SK-N-MC (cell line): ENCODE measurements at places on chromosomes 12 and 14.
A peak's percentile ranks its signal among the peaks of the same experiment; 100 is the strongest.

DNA sequence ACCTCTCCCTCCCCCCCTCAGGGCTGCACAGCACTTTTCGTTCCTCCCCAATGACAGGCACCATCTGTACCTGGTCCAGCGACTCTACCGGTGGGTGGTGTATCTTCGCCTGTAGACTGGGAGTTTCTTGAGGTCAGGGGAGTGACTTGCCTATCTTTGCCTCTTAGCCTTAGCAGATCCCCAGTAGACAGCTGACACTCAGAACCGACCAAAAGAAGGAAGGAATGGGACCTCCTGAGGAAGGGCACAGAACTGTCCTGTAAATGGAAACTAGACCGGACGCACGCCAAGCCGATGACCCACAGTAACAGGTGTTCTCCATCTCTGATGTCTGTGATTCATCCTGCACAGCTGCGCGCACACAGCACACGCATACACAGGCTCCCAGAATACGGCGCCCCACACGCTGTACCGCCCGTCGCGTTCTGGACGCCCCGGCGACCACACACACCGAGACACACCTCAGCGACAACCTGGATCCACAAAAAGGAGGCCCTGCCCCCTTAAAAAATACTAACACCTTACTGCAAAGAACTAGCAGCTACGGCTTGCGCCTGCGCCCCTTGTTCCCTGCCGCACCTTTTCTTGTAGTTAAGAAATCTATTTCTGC, 673 bp upstream of the TTC9 start:
- no peak for DNase-seq

DNA sequence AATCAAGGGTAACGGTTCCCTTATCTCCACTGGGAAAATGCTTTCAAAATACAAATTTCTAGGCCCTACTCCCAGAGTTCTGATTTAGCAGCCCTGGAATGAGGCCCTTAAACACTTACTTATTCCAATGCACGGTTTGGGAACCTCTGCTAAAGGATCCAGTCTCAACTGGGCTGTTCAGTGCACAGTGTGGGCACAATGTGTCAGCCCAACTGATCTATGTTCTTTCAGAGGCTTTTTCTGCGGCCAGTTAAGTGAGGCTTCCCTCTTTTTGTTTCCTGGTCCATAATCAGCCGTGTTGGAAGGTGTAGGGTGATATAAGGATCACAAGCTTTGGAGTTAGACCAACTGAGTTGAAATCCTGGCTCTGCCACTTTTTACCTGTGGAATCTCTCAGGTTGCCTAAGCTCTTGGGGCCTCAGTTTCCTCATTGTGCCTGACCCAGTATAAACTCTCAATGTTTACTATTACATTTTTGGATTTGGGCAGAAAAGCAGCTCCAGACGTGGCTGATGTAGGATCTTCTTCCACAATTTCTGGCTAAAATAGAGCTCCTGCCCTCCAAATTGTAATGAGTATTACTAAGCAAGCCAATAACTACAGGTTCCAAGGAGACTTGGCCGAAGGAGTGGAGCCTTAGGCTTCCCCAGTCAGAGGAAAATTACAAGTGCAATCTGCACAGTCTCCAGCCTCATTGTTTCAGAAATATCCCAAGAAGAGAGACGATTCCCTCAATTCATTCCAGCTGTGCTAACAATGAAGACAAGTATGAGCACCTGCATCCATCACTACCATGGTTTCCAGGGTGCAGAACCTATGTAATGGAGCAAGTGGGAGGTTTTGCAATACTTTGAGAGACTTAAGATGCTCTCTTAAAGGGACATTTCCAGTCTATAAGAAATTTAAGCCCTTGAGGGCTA, 2.3 kb upstream of the ANGEL1 start:
- no peak for DNase-seq

- no peak for DNase-seq
Observed at GRCh38 chr12:68844788-68845695, 37.1 kb downstream of the MDM2 start.

GRCh38 chr12:724194-724855, 28.1 kb upstream of the WNK1 start:
- DNase-seq, result no peak

- no peak for DNase-seq
Observed at GRCh38 chr12:9960590-9960989, 10.6 kb upstream of the CLEC12A start.

DNA sequence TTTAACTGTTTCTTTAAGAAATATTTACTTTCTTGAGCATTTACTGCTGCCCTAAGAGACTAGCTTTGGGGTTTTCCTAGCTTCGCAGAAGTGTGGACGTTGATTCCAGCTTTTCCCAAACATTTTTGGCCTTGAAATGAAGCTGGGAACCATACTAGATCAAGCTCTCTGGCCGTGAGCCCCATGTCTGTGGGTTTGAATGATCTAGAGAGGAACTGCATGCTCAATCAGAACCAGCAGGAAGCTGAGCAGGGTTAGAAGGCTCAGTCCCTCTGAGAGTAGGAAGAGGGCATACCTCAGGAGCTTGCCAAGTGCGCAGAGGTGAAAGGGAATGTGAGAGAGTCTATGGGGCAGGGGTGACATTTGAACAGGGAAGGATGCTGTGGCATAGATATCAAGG, 292.1 kb downstream of the CACNA1C start:
- no peak for DNase-seq

- DNase-seq, result no peak
Observed at GRCh38 chr14:51884086-51884927, 23.9 kb downstream of the GNG2 start.

GRCh38 chr14:50340963-50341362, 28.8 kb downstream of the DMAC2L start:
- no peak for DNase-seq

GRCh38 chr12:92049403-92049802, 96.2 kb downstream of the BTG1 start:
- no peak for DNase-seq

- DNase-seq, result no peak
Observed at GRCh38 chr14:68234101-68234905, 414.7 kb downstream of the RAD51B start.

DNA sequence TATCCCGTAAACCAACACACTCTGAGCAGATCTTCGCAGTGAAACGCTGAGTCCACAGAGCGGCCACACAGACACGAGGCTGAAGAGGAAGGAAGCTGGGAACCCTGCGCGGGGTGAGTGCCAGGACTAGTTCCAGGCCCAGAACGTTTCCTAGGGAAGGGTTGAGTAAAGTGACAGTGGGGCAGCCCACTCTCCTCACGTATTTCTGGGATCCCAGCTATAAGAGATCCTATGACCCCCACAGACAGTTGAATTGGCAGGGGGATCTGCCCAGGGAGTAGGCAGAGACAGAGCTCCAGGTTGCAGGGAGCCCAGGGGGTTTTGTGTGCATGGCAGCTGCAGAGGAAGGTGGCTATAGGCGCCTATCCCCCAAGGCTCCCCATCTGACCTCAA, 51.1 kb downstream of the GTF2A1 start:
- no peak for DNase-seq

GRCh38 chr12:113835896-113836295, 130.2 kb downstream of the RBM19 start:
- no peak for DNase-seq

GRCh38 chr14:33432407-33433023, 493.8 kb downstream of the NPAS3 start:
- peak; percentile 16 for DNase-seq

GRCh38 chr12:26112703-26113147, 12.1 kb downstream of the BHLHE41 start:
- no peak for DNase-seq

GRCh38 chr14:19851365-19851764, 23.6 kb upstream of the OR4K2 start:
- DNase-seq, result no peak

DNA sequence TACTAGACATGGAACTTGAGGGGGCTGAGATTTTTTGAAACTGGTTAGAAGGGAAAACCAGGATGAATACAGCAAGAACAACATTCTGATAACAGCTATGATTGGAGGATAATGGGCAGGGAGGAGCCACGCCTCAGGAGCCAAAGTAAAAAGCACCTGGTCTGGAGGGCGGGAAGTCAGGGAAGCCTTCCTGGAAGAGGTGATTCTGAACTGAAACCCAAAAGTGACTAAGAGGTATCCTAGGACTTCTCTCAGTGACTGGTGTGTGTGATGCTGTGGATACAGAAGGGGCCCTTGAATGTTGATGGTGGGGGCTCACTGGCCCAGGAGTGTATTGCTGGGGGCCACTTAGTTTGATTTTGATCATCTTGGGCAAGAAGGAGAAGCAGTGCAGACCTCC, 18.8 kb upstream of the GPR68 start:
- no peak for DNase-seq

GRCh38 chr12:71840231-71840847, 780 bp downstream of the TBC1D15 start:
- no peak for DNase-seq

DNA sequence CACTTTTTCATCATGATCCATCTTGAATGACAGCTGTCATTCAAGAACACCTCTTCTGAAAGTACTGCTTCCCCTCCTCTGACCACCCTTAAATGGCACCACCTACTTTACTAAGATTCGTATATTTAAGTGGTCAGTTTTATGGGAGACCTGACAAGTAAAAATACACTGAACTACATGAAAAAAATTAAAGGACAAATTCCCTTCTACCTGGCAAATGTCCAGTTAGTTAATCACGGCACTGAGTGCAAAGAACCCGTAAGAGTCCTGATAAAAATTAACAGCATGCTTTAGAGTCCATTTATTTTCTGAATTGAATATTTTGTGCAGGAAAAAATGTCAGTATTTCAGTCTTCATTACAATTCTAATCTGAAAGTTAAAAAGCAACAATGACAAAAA, 48.7 kb downstream of the SETD3 start:
- DNase-seq, result no peak

DNA sequence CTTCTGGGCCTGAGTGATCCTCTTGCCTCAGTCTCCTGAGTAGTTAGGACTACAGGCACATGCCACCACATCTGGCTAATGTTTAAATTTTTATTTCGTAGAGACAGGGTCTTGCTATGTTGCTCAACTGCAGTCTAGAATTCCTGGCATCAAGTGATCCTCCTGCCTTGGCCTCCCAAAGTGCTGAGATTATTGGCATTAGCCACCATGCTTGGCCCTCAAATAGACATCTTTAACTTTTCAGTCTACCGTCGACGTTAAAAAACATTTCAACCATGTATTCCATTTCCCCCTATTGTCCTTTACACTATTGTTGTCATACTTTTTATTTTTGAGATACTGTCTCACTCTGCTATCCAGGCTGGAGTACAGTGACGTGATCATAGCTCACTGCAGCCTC, 22.4 kb downstream of the ERH start:
- DNase-seq, result no peak

- no peak for DNase-seq
Observed at GRCh38 chr14:89598548-89599186, 181.6 kb upstream of the FOXN3 start.

DNA sequence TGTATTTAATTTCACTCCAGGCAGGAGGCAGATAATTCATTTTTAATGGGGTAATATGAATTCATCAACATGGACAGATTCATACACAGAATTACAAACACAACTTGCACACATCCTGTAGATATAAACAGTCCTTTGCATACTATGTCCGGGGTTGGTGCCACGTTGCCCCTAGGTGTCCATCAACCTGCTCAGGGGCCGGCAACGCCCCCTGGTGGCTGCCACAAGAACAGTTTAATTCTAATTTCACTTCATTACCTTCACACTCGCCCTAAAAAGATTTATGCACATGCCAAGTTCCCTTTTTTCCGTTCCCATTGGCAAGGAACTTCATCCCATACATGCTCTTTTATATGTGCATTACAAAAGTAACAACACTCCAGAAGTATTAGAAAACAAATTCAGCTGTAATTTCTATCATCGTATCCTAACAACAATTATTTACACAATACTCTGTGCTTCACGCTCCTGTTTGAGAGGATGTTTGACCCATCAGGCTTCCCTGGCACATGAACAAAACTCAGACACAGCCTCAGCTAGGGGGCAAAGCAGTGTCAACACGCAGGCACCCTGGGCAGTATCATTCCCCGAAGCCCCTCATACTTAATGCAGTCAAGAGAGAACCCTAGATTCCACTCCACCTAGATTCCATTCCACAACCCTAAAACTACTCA, 15.5 kb downstream of the MANSC1 start:
- DNase-seq, result no peak

DNA sequence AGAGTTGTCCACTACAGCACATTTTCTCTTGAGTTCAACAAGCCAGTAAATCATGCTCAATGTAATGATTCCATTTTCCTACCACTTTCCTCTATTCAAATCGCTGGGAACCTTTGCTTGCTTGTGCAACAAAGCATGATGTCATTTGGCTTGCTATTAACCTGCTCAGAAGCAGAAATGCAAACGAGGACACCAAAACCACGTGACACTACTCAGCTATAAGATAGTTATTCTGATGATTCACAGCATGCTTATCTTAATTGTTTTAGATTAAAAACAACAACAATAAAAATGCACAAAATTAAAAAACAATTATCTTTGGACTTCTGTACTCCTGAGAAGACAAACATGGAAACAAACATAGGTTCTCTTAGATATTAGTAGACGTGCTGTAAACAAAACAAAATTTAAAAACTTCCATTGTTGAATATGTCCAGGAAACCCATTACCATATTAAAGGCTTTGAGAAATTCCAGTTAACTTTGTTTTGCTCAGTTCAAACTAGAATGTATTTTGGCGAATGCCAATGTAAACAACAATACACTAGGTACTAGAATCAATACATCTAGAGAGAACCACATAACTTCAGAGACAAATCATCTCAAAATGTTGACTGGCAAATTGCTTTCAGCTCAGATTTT, 77.5 kb upstream of the KRAS start:
- DNase-seq, result no peak

DNA sequence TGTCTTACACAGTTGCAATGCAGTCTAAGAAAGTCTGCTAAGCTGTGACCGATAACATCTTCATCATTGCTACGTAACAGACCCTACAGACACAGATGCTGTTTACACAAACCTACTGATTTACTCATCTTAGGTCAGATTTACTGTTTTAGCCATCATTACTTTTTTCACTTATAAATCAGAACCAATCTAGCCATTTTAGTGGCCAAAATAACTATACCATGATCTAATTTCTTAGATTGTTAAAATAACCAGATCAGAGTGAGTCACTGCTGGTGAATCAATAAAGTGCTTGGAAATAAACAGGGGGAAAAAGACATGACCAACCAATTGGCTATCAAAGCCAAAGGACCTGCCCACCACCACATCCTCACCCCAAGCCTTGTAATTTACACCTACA, 57.0 kb upstream of the FOXN3 start:
- DNase-seq, result no peak

DNA sequence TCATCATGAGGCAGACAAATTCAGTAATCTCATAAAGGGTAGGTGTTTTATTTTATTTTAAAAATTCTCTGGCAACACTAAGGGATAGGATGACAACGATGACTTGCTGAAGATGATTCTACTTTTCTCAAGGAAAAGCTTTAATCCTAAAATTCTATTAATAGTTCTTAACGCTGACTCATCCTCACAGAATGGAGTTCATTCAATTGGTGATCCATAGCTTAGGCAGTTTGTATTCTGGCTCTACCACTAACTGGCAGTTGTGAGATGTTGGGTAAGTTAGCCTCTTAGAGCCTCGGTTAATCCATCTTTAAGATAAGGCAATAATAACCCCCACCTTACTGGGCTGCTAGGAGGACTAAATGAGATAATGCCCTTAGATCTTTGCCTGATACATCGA, 116.3 kb downstream of the RTN1 start:
- no peak for DNase-seq
